Vagina (tissue), 2 donors: ENCODE measurements at places on chromosomes 5 and 9.
A peak's percentile ranks its signal among the peaks of the same experiment; 100 is the strongest.

GRCh38 chr5:179313849-179314521, 31.3 kb downstream of the ADAMTS2 start:
- no peaks in the 10 kb centered on the region for H3K36me3 ChIP-seq
- H3K27ac ChIP-seq: peak overlapping the region; percentile 91
- peaks cover 32% of the 10 kb centered on the region for H3K4me1 ChIP-seq
- no peak for DNase-seq
- no peak overlapping the region for H3K4me3 ChIP-seq
- no peaks in the 10 kb centered on the region for H3K27me3 ChIP-seq

DNA sequence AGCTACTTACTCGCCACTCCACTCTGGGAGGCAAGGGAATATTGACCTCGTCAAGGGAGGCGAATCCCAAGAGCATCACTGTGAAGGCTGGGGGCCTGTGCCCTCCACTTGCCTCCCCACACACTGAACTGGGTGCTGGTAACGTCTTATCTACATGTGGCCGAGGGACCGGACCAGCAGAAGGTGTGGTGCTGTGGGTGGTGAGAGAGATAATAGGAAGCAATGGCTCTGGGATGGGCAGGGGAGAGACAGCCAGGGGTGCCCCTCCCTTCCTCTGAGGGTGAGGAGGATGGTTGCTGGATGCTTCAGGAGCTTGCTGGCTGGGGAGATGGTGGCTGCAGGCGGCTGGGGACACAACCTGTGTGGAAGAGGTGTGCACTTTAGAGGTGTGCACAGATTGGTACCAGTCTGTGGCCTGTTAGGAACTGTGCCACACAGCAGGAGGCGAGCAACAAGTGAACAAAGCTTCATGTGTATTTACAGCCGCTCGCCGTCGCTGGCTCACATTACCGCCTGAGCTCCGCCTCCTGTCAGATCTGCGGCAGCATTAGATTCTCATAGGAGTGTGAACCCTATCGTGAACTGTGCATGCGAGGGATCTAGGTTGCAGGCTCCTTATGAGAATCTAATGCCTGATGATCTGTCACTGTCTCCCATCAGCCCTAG, 100.3 kb downstream of the ENTREP1 start:
- no peaks in the 10 kb centered on the region for H3K36me3 ChIP-seq
- H3K27ac ChIP-seq: no peak overlapping the region
- H3K27me3 ChIP-seq: no peaks in the 10 kb centered on the region

DNA sequence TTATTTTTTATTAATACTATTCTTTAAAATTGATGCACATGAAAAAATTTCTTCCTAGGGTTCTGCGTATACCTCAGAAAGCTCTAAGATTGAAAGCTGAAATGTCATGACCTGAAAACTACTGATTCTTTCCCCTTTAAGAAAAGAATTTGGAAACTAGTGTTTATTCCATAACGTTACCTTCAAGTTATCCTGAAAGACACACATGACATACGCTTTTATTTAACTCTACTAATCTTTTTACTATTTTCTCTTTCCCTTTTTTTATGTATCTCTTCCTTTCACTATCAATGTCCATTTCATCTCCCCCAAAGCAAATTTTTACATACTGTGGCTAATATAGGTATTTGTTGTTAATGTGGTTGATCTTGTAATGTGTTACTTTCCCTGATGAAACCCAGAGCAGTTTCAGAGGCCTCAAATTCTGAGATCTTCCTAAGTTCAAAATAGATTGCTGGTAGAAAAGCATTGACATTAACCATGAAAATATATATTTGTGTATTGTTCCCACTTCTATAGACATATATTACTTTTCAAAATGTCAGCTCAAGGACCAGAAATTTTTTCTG, 7.4 kb downstream of the NIPBL start:
- H3K36me3 ChIP-seq: no peaks in the 10 kb centered on the region
- no peaks in the 10 kb centered on the region for H3K27me3 ChIP-seq
- no peak overlapping the region for H3K27ac ChIP-seq
- H3K4me1 ChIP-seq: peaks cover 94% of the 10 kb centered on the region
- DNase-seq: no peak

DNA sequence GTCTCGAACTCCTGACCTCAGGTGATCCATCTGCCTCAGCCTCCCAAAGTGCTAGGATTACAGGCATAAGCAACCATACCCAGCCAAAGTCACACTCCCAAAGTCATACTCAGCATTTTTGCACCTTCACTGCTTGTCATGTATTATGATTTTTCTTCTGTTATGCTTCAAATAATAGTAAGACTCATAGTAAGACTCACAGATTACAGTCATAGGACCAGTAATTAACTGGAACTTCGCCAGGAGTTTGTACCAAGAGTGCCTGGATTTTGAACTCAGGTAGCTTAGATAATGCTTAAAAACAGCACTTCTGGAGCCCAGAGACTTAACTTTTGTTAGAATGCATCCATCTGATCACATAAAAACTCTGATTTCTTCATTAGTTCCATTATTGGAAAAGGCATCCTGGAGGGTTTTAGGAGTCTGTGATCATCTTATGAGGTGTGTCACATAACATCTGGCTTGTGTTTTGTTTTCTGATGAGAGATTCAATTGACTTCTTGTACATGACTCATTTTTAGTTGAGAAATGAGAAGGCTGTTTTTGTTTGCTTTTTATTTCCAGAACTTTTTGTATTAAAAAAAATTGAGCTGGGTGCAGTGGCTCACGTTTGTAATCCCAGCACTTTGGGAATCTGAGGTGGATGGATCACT, 131.5 kb downstream of the ADAMTS19 start:
- H3K27ac ChIP-seq: no peak overlapping the region
- DNase-seq: no peak
- no peaks in the 10 kb centered on the region for H3K36me3 ChIP-seq
- H3K27me3 ChIP-seq: no peaks in the 10 kb centered on the region
- no peak overlapping the region for H3K4me3 ChIP-seq

DNA sequence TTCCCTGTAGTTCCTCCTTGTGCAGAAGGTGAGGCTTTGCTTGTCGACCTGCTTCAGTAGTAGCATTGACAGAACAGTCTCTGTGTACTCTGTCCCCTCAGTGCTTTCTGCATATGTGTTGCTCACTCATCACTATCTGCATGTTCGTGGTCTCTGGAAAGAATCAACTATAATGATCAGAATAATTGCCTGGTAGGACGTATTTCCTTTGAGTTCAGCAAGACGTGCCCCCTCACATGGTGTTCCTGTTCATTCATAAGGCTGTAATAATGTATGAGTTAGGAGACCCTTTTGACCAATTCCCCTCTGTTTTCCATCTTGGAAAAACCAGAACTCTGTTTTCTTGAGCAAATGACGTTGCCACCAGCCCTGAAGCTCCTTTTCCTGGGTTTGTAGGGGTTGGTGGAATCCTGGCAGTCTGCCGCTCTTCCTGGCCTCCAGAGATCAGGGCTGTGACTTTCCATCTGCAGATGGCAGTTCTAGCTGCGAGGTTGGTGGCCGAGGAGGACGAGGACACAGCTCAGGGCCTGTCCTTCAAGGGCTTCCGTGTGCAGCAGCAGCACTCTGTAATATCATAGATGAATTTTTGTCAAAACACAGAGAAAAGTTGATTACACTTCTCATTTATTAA, 61.9 kb downstream of the EXOSC2 start:
- H3K4me3 ChIP-seq: no peak overlapping the region
- peaks cover 5% of the 10 kb centered on the region for H3K4me1 ChIP-seq
- H3K27me3 ChIP-seq: no peaks in the 10 kb centered on the region
- H3K27ac ChIP-seq: no peak overlapping the region
- DNase-seq: no peak

DNA sequence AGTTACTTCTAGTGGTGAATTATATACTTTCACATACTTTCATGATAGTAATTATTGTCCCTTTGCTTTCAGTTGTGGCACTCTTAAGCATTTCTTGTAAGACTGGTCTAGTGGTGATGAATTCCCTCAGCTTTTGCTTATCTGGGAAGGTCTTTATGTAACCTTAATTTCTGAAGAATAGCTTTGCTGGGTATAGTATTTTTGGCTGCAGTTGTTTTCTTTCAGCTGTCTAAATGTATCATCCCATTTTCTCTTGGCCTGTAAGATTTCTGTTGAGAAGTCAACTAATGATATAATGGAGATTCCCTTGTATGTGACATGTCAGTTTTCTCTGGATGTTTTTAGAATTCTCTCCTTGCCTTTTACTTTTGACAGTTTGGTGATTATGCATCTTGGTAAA, 41.0 kb downstream of the TMEM38B start:
- H3K4me1 ChIP-seq: no peaks in the 10 kb centered on the region
- H3K27me3 ChIP-seq: no peaks in the 10 kb centered on the region
- H3K27ac ChIP-seq: no peak overlapping the region

DNA sequence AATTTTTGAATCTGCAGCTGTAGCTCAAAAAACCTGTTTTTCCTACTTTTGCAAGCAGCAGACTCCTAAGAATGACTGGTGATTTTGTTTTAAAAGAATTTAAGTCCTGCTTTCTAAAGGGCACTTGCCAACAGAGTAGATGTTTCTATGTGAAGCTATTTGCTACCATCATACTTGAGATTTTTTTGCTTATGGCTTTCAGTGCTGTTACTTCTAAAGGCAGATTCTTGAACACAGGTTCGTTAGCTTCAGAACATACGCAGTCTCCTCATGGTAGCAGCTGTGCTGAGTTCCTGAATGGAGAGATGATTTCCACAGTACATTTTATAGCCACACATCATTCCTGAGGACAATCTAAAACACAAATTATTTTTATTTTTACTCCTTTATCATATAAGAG, 24.4 kb upstream of the ELL2 start:
- H3K4me3 ChIP-seq: no peak overlapping the region
- no peaks in the 10 kb centered on the region for H3K36me3 ChIP-seq
- no peaks in the 10 kb centered on the region for H3K4me1 ChIP-seq
- DNase-seq: no peak
- no peak overlapping the region for H3K27ac ChIP-seq
- no peaks in the 10 kb centered on the region for H3K27me3 ChIP-seq

DNA sequence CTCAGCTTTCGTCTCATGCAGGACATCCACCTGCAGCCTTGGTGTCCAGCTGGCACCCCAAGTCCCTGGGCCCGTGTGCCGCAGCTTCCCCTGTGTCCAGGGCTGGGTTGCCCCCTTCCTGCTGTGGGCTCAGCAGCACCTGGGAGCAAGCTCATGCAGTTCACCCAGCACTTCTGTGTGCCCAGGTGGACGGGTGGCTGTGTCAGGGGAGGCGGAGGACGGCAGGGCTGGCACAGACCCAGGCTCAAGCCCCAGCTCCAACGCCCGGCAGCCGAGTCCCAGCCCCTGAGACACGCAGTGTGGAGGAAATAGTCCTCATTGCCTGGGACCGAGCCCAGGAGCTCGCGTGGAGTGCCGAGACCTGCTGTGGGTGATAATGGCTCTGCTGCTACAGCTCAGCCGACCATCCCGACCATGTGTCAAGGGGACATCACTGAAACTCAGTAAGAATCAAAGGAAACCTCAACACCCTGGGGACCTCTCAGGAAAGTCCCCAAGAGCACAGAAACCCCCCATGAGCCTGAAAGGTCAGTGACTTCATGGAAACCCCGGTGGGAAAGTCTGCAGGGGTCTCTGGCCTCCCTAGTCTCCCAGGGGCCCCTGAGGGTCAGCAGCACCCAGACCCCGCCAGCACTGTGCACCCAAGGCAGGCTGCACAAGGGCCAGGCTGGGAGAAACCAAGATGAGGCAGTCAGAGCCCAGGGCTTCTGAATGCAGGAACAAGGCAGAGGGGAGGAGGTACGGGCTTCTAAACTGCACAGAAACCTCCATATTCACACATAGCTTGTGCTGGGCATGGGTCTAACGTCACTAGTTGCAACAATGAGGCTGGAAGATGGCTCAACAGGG, 38.8 kb downstream of the LPCAT1 start:
- peaks cover 3% of the 10 kb centered on the region for H3K4me1 ChIP-seq
- no peak for DNase-seq
- peaks cover 14% of the 10 kb centered on the region for H3K36me3 ChIP-seq
- no peak overlapping the region for H3K4me3 ChIP-seq
- no peaks in the 10 kb centered on the region for H3K27me3 ChIP-seq
- H3K27ac ChIP-seq: no peak overlapping the region

DNA sequence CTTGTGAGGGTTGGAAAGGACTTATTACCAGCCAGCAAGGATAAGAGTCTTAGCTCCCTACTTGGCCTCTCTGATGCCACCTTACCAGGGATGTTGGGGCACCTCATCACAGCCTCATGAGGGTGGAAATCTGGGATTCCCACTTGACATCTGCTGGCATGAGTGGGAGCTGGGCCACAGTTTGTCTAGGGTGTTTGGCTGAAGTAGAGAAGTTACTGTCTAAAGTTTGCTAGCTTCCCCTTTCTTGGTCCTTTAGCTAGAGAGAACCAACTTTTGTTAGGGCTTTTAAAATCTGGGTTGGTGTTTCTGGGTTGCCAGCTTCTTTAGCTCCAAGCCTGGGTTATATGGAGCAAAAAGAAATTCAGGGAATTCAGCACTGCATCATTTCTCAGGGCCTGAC, 57.5 kb upstream of the GNA14 start:
- H3K4me1 ChIP-seq: no peaks in the 10 kb centered on the region
- H3K36me3 ChIP-seq: no peaks in the 10 kb centered on the region
- H3K27ac ChIP-seq: no peak overlapping the region
- H3K4me3 ChIP-seq: no peak overlapping the region

GRCh38 chr9:108156270-108156998, 666.9 kb upstream of the KLF4 start:
- no peak overlapping the region for H3K4me3 ChIP-seq
- H3K36me3 ChIP-seq: no peaks in the 10 kb centered on the region
- H3K4me1 ChIP-seq: peaks cover 5% of the 10 kb centered on the region
- no peak for DNase-seq

- H3K4me1 ChIP-seq: no peaks in the 10 kb centered on the region
- no peak for DNase-seq
- H3K27me3 ChIP-seq: no peaks in the 10 kb centered on the region
- H3K27ac ChIP-seq: no peak overlapping the region
Measured at GRCh38 chr5:76419597-76420298, 16.7 kb downstream of the IQGAP2 start.
